ENCODE measurements at places on chromosomes 1 and 21. TPM values are rescaled to one million over a fixed set of nuclear protein-coding genes. Genes with fewer than 3 reads are reported as not detected.
A peak's percentile ranks its signal among the peaks of the same experiment; 100 is the strongest.

Gene CA14
- not detected for total RNA-seq

Gene LDLRAD1
- not detected for total RNA-seq

GRCh38 chr1:116881879-116882520 is 27.7 kb upstream of the PTGFRN start:
- H3K4me3 ChIP-seq: no peak overlapping the region
- DNase-seq: no peak
- H3K27me3 ChIP-seq: no peaks in the 10 kb centered on the region
- H3K4me1 ChIP-seq: no peaks in the 10 kb centered on the region
- H3K27ac ChIP-seq: no peak overlapping the region

Gene SORT1
- 0.20 TPM for total RNA-seq

- no peak overlapping the region for H3K4me3 ChIP-seq
- no peaks in the 10 kb centered on the region for H3K27me3 ChIP-seq
- H3K4me1 ChIP-seq: no peaks in the 10 kb centered on the region
- H3K36me3 ChIP-seq: peaks cover 45% of the 10 kb centered on the region
Observed at GRCh38 chr1:20834780-20835179, 47.7 kb upstream of the HP1BP3 start.

- peaks cover 5% of the 10 kb centered on the region for H3K36me3 ChIP-seq
- H3K4me1 ChIP-seq: no peaks in the 10 kb centered on the region
- no peak overlapping the region for H3K4me3 ChIP-seq
- no peak for DNase-seq
- no peak overlapping the region for H3K27ac ChIP-seq
- H3K27me3 ChIP-seq: no peaks in the 10 kb centered on the region
Observed at GRCh38 chr1:204390751-204391466, 20.7 kb downstream of the PPP1R15B start.

Gene CDC14A
- total RNA-seq: 16.8 TPM

DNA sequence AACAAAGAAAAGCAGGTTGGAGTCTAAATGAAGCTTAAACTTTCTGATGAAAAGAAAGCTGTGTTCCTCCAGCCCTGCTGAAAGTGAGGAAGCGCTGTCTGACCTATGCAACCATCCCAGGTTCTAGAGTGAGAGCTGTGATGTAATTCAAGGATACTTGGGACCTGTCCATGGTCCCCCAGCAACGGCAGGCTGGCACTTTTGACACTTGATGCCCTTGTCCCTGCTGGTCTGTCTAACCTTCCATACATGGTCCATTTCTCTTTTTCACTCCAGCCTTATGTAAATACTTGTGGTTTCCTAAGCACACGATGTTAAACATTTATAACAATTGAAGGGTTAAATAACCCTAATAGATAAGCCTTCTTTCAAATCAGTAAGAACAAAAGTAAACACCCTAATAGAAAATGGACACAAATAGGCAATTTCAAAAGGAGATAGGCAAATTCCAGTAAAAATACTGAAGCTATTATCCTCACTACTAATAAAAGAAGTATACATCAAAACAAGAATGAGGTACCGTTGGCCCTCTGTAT is 17.7 kb upstream of the KDM4A start:
- no peak overlapping the region for H3K27ac ChIP-seq
- H3K4me3 ChIP-seq: no peak overlapping the region
- H3K4me1 ChIP-seq: no peaks in the 10 kb centered on the region
- no peak for DNase-seq
- H3K36me3 ChIP-seq: no peaks in the 10 kb centered on the region

GRCh38 chr1:225998560-225999226 is 450 bp downstream of the SDE2 start:
- H3K27me3 ChIP-seq: no peaks in the 10 kb centered on the region
- DNase-seq: no peak
- H3K4me1 ChIP-seq: peaks cover 75% of the 10 kb centered on the region

- H3K4me3 ChIP-seq: peak overlapping the region; percentile 58
- no peak for DNase-seq
- H3K27me3 ChIP-seq: no peaks in the 10 kb centered on the region
- peak overlapping the region; percentile 79 for H3K27ac ChIP-seq
- H3K36me3 ChIP-seq: peaks cover 8% of the 10 kb centered on the region
Observed at GRCh38 chr1:92953491-92953890, 7.8 kb downstream of the DIPK1A start.

DNA sequence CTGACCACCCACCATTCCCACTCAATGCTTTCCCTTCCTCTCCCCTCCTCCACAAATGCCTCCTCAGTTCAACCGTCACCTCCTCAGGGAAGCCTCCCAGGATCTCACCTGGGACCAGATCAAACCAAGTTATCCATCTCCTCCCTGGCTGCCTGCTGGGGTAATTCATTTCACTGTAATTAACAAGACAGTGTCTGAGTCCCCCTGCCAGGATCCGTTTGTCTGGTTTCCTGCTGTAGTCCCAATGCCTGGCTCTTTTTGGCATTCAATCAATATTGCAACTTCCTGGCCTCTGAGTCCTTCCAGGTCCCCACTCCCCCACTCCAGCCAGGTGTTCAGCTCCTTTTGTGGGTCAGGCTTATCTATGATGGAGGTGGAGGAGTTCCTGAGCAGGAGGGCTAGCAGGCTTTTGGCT is 687.7 kb downstream of the PTPRU start:
- no peak overlapping the region for H3K4me3 ChIP-seq
- peaks cover 2% of the 10 kb centered on the region for H3K27me3 ChIP-seq
- no peak overlapping the region for H3K27ac ChIP-seq
- H3K4me1 ChIP-seq: no peaks in the 10 kb centered on the region
- no peak for DNase-seq

DNA sequence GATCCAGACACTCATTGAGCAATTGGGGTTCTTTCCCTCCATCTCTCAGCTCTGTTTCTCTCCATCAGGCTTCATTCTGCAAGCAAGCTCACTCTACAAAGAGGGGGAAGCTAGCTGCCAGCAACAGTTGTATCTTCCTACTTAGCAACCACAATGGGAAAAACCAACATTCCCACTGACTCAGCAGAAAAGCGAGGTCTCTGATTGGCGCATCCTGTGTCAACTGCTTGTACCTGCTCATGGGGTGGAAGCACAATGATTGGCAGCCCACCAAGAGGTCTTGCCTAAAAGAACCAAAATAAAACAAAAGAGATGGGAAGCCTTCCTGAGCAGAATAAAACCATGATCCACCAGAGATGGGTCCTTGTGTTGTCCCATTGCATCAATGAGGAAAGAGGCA is 4.0 kb upstream of the CDA start:
- H3K4me3 ChIP-seq: no peak overlapping the region
- no peaks in the 10 kb centered on the region for H3K4me1 ChIP-seq
- no peaks in the 10 kb centered on the region for H3K36me3 ChIP-seq
- DNase-seq: no peak
- peaks cover 43% of the 10 kb centered on the region for H3K27me3 ChIP-seq

GRCh38 chr1:59691261-59691660 is 123.5 kb upstream of the HOOK1 start:
- no peaks in the 10 kb centered on the region for H3K27me3 ChIP-seq
- peaks cover 14% of the 10 kb centered on the region for H3K4me1 ChIP-seq
- no peaks in the 10 kb centered on the region for H3K36me3 ChIP-seq
- no peak overlapping the region for H3K27ac ChIP-seq
- no peak overlapping the region for H3K4me3 ChIP-seq

GRCh38 chr1:67339623-67340343 is 32.1 kb downstream of the IL12RB2 start:
- H3K36me3 ChIP-seq: no peaks in the 10 kb centered on the region
- H3K27me3 ChIP-seq: no peaks in the 10 kb centered on the region
- H3K4me1 ChIP-seq: peaks cover 74% of the 10 kb centered on the region
- H3K27ac ChIP-seq: peak overlapping the region; percentile 77
- no peak for DNase-seq

Gene CHI3L2
- total RNA-seq: 23.6 TPM

Gene KCNT2
- not detected for total RNA-seq

Gene PAFAH2
- total RNA-seq: 9.2 TPM

- H3K4me3 ChIP-seq: no peak overlapping the region
- H3K27ac ChIP-seq: no peak overlapping the region
- peaks cover 15% of the 10 kb centered on the region for H3K27me3 ChIP-seq
- H3K4me1 ChIP-seq: peaks cover 19% of the 10 kb centered on the region
Observed at GRCh38 chr1:21384620-21385019, 55.3 kb upstream of the NBPF3 start.

Gene TRIM46
- total RNA-seq: 1.9 TPM

DNA sequence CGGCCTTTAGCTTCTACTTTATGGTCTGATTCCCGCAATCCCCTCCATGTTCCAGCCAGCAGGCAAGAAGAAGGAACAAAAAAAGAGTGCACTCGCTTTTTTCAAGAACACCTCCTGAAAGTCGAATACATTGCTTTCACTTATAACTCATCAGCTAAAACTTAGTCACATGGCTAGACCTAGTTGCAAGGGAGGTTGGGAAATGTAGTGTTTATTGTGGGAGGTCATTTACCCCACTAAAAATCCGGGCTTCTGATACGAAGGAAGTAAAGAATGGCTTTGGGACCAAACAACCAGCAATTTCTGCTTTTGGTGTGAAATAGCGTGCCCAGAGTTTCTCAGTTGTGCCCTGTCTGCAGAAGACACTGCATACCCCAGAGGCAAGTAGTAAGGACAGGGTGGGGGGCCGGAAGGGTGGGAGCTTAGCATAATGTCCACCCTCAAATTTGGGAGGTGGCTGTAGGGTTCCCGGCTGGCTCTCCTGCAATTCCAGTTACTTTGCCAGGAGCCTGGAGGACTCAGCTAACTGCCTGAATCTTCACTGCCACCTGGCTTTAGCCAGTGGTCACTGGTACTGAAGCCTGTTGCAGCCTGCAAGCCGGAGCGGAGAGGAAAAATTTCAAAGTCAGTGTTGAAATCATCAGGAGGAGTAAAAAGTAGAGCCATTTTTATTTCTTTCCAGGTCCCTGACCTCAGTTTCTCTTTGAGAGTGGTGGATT is 57.7 kb upstream of the F3 start:
- H3K27me3 ChIP-seq: peaks cover 10% of the 10 kb centered on the region
- H3K27ac ChIP-seq: no peak overlapping the region
- H3K4me1 ChIP-seq: peaks cover 2% of the 10 kb centered on the region

DNA sequence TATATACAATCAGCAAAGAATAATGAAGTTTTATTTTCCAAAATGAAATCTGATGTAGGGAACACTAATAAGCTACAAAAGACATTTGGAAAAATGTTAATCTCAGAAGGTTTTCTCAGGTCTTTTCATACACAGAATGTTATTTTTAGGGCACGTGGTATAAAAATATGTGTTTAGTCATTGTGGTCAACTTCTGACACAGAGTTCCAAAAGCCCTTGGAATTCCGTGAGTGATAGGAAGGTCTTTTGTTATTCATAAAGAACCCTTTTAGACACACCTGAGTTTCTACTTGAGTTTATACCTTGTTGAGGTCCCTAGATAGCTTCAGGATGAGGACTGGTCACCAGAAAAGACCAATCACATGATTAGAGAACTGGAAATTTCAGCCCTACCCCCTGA is 277.6 kb upstream of the NCAM2 start:
- DNase-seq: no peak
- no peaks in the 10 kb centered on the region for H3K4me1 ChIP-seq
- H3K4me3 ChIP-seq: no peak overlapping the region
- no peak overlapping the region for H3K27ac ChIP-seq

Gene IGSF9
- total RNA-seq: not detected

Gene ARL8A
- total RNA-seq: 58.0 TPM

Gene HJV
- not detected for total RNA-seq

Data from activated B cell treated with CpG ODN at 0.5 μM for 24 hours (primary cell).